ENCODE measurements at places on chromosomes 6 and 20.

DNA sequence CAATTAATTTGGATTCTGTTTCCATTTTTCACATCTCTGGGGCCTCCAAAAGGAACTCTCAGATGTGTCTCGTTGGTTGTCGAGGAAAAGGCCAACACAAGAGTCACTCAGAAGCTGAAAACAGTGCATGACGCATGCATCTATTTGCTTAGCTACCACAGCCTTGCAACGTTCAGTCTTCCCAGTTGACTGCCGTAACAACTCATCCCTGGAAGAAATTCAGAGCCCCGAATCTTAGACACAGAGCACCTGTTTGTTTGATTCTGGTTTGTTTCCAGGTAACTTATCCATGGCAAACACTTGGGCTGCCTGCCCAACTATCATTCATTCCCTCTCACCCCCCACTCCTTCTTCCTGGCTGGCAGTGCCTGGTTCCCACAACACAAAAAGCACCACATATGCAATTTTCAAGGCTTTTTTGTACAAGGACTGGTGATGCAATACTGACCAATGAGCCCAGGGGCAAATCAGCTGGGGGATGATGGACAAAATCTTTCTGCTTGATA is 60.5 kb downstream of the ZMYND8 start:
- peak; percentile 81 for DNase-seq

- DNase-seq = no peak
Measured at GRCh38 chr20:32274359-32274758, 3.1 kb upstream of the KIF3B start.

- peak; percentile 17 for DNase-seq
Measured at GRCh38 chr20:13041574-13042457, 33.0 kb downstream of the SPTLC3 start.

DNA sequence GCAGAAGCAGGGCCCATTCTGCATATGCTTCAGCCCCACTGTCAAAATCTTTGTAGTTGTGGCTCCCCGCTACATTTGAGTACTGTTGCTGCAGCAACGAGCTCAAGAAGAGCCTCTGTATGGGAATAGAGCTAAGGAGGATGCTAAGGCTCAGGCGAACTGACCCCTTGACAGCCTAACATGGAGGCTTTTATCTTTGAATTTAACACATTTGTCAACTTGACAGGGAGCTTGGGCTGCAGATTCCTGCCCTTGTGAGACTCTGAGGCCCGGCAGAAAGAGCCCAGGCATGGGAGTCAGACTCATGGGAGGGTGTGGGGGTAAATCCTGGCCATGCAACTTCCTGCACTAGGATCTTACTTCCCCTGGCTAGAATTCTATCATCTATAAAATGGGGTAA is 278.7 kb upstream of the CITED2 start:
- no peak for DNase-seq

- DNase-seq = no peak
Measured at GRCh38 chr6:20024316-20024673, 187.1 kb downstream of the ID4 start.

DNA sequence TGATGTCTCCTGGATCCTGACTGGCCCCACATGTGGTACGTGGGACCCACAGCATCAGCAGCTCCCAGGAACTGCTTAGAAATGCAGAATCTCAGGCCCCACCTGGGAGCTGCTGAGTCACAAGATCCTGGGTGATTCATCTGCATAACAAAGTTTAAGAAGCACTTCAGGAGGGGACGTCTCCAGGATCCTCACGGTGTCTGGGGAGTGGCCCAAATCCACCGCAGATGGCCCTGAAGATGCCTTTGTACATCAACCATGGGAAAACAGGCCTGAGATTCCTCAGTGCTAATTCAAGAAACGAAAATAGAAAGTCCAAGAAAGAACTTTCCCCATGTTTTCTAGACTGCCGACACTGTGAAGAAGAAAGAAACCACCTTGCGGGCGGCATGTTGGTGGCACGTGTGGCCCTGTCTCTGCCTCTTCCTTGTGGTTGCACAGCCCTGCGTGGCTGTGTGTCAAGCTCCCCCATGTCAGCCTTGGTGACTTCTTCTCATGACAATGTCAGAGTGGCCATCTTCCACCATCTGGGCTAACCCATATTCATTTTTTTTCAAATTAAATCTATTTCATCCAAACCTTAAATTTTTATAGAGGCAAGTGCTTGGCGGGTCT is 26.1 kb downstream of the RRBP1 start:
- peak; percentile 37 for DNase-seq

DNA sequence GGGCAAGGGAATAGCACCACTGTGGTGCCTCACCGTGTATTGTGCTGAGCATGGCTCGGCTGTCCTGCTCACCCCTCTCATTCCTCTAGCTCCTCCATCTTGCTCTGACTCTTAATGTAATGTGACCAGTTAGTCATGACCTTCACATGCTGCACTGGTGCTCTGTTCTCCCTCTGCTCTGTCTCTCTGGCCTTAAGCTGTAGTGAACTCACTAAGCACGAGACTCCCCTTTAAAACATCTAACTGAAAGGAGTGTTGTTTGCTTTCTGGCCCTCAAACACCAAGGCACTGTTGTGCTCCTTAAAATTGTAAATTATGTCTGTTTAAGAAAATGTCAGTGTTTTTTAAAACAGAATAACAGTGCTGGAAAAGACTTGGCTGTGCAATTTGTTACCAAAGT is 140.4 kb downstream of the HDGFL1 start:
- no peak for DNase-seq

DNA sequence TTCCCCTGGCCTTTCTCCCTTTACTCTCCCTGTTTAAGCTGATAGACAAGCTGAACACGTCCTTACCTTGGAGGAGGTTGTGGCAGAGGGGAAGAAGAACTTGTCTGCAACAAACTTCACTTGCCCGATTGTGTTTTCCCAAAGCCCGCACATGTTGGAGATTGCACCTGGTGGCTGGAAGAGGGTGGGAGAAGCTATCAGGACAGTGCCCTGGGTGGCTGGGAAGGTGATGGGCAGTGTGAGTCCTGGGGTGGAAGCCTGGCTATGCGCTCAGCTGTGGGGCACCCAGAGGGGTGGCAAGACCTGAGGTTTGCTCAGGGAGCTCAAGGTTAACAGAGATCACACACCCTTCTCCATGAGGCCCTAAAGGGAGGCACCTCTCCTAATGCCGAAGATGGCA is 25.0 kb upstream of the SSTR4 start:
- DNase-seq = no peak

- no peak for DNase-seq
Measured at GRCh38 chr6:16380220-16380809, 141.9 kb downstream of the GMPR start.

DNA sequence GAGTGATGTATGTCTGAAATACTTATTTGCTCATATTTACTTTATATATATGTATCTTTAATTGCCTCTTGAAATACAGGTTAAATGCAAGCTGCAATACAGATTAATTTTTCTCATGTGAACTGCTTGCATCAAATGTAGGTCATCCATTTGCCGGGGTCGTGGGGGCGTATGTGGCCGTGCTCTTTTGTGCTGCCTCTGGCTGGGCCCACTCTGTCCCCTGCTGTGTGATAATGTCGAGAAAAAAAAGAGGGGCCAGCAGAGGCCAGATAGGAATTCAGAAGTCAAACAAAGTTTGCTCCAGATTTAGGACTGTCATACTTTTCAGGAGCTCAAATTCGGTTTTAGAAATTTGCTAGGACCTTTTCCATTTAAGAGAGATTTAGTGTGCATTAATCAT is 459.6 kb upstream of the SOX4 start:
- no peak for DNase-seq

DNA sequence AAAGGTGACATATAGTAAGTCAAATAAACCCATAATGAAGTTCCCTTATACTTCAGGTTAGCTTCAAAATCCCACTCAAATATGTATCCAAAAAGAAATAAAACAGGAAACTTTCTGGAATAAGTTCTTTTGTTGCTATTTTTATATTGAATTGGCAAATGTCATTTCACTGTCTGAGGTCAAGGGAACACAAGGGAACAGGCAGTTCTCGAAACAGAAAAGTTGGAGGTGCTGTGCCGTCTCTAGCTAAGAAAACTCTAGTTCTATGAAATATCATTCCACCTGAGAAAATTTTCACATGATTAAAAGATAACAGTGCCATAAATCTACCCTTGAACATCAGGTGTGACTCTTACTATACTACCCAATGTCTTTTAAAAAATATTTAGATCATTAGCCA is 358.5 kb downstream of the PRKN start:
- DNase-seq = no peak

- DNase-seq = peak; percentile 1
Measured at GRCh38 chr20:48064929-48065328, 279.6 kb upstream of the SULF2 start.

DNA sequence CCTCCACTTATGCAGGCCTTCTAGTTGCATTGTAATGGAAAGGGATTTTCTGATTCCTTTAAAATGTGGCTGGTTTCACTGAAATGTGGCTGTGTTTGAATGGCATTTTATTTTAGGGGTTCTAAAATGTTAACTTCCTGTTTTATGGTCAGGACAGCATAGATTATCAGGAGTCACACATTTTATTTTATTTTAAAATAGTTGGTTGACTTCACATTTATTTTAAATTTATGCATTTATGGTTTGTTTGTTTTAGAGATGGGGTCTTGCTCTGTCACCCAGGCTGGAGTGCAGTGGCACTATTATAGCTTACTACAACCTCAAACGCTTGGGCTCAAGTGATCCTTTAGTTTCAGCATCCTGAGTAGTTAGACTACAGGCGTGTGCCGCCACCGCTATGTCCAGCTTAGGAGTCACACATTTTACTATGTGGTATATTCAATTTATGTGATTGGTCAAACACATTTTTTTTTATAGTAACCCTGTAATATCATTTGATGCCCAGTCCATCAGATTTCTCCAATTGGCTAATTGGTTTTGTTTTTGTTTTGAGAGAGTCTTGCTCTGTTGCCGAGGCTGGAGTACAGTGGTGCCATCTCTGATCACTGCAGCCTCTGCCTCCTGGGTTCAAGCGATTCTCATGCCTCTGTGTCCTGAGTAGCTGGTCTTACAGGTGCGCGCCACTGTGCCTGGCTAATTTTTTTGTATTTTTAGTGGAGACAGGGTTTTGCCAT is 2.3 kb downstream of the DTD1 start:
- DNase-seq = no peak

DNA sequence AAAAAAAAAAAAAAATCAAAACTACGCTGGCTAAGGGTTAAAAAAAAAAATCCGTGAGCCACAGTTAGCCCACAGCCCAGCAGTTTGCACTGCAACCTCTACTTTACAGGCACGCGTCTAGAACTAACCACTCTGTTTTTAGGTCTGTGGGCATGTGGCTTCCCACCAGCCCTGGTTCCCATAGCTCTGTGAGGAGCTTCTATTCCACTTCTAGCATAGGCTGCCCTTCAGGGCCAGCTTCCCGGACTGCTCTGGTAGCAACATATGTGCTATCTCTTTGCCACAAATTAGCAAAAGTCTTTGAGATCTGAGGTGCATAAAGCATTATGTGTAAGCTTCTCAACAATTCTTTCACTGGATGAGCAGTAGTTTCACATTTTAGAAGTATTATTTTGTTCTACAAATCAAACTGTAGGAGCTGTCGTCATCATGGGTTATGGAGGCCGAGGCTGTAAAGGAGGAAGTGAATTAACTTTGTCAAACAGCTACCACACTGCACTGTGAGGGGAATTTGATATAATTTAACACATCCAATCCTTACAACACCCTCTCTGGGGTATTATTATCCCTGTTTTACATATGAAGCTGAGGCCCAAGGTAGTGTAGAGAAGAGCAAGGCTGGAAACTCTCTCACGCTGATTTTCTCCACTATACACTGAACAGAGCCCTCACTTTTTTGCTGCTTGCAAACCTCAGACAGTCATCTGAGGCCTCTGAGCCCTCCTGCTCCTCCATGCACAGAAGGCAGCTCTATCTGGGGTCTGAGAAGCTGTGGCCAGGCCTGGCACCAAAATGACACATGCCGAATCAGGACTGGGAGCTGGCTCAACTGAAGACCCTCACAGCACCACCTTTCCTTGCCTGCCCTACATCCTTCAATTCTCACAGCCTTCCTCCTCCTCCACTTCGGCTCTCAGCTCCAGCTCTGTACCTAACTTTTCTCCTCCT is 35.4 kb downstream of the MAN1A1 start:
- no peak for DNase-seq

DNA sequence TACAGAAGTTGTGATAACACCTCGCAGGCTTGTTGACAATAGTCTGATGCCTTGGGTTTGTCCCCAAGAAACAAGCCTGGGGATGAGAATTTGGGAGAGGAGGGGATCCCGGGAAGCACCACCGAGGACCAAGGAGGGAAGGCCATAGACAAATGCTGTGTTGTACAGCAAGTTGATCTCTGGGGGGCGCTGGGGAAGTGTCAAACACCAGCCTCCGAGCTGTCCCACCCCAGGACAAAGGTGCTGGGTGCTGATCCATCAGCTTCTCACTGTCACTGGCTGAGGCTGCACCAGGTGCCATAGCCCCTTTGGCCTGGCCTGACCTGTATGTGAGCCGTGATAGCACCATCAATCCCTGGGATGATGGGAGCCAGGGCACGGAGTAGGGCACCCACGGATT is 64.0 kb downstream of the SYNDIG1 start:
- DNase-seq = no peak

Data from astrocyte of the spinal cord (primary cell).